Naive thymus-derived CD8-positive, alpha-beta T cell (primary cell): ENCODE measurements at places on chromosomes 12 and 14.

DNA sequence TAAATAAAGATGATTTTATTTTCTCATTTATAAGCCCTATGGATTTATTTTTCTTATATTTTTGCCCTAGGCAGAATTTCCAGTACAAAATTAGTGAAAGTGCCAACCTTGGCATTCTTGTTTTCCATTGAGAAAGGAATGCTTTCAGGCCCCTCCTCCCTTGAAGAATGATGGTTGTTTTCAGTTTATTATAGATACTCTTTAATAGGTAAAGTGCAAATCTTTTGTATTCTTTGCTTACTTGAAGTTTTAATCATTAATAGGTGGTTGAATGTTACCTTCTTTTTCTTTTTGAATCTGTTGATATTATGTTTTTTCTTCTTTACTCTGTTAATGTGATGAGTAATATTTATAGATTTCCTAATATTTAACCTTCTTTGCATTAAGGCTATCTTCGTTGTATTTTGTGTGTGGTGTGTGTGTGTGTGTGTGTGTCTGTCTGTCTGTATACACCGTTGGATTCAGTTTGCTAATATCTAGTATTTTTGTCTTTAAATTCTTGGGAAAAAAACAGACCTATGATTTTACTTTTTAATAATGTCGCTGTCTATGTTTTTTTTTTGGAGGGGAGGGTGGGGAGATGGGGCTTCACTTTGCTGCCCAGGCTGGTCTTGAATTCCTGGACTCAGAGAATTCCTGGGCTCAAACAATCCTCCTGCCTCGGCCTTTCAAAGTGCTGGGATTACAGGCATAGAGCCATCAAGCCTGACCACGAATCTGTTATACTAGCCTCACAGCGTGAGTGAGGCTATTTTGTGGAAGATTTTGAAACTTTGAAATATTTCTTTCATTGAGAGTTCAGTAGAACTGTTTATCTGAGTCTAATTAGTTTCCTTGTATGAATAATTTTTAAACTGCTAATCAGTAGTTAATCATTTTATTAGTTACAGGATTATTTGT, 13.5 kb downstream of the SRGAP1 start:
- no peaks in the 10 kb centered on the region for H3K4me1 ChIP-seq
- DNase-seq, result no peak
- peaks cover 3% of the 10 kb centered on the region for H3K27me3 ChIP-seq
- H3K36me3 ChIP-seq, result no peaks in the 10 kb centered on the region
- no peak overlapping the region for H3K27ac ChIP-seq

- no peak overlapping the region for H3K27ac ChIP-seq
- no peak for DNase-seq
- no peak overlapping the region for H3K4me3 ChIP-seq
Observed at GRCh38 chr12:110201995-110202394, 77.8 kb downstream of the IFT81 start.

DNA sequence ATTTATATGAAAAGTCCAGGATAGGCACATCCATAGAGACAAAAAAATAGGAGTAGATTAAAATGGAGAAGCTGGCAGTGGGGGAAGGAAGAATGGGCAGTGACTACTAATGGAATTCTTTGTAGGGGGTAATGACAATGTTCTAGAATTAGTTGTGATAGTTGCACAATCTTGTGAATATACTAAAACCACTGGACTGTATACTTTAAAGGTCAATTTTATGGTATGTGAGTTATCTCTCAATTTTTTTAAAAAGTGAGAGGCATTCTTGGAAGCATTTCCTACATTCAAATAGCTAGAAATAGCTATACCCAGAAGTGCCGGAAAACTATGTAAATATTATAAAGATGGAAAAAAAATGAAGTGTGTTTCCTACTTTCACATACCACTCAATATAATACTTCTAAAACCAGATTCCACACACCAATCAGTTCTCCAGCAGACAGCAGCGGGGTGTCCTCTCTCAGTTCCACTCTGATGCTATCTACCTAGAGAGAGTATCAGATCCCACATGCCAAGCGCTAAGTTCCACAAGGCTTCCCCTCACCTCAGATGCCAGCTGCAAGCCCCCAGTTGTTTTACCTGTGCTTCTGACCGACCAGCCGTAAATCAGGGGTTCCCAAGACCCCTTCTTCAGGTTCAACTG, 41.7 kb upstream of the NID2 start:
- no peaks in the 10 kb centered on the region for H3K4me1 ChIP-seq
- DNase-seq, result no peak
- H3K4me3 ChIP-seq, result no peak overlapping the region
- no peak overlapping the region for H3K27ac ChIP-seq
- no peaks in the 10 kb centered on the region for H3K36me3 ChIP-seq

- no peak overlapping the region for H3K27ac ChIP-seq
- no peak for DNase-seq
- peaks cover 25% of the 10 kb centered on the region for H3K27me3 ChIP-seq
- no peaks in the 10 kb centered on the region for H3K4me1 ChIP-seq
- H3K36me3 ChIP-seq, result no peaks in the 10 kb centered on the region
Observed at GRCh38 chr14:93691042-93691780, 97.1 kb downstream of the PRIMA1 start.

DNA sequence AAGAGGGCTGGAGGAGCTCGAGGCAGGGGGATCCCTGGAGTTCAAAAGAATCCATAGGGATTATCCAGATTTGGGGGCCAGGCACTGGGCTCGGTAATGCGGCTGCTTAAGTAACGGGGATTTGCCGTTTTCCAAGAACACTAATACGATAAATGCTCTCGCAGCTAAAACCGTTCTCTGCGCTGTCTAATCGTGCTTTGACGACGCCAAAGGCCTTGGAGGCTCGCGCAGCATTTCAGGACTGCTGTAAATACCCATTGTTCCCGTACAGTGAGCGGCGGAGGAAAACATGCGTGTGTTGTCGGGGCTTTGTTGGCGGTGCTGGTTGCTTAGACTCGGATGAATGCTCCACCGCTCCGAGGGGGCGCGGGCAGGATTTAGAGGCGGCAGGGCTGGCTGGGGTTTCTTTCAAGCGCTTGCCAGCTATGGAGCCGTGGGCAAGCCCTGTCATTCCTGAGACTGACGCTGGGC, 26.2 kb downstream of the DIO3 start:
- no peak overlapping the region for H3K27ac ChIP-seq
- no peak for DNase-seq
- no peaks in the 10 kb centered on the region for H3K27me3 ChIP-seq

DNA sequence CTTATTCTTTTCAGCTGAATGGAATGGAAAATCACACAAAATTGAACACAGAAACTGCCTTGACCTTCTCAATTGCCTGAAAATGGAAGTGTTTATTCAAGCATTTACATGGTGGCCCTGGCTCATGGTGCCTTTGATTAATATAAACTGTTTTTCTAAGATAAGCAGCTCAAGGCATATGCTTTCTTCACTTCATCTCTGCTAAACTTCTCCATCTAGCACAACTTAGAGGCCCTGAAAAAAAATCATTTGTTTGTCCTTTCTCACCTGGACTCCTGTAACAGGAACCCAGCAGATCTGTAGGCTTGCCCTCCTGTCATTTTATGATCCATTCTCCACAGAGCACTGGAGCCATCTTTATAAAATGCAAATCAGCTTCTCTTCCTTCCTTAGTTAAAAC, 117.5 kb upstream of the KRR1 start:
- no peak for DNase-seq
- no peaks in the 10 kb centered on the region for H3K36me3 ChIP-seq
- H3K4me3 ChIP-seq, result no peak overlapping the region
- no peak overlapping the region for H3K27ac ChIP-seq
- H3K4me1 ChIP-seq, result no peaks in the 10 kb centered on the region

- H3K4me1 ChIP-seq, result peaks cover 15% of the 10 kb centered on the region
- peaks cover 65% of the 10 kb centered on the region for H3K36me3 ChIP-seq
- H3K27ac ChIP-seq, result no peak overlapping the region
- no peaks in the 10 kb centered on the region for H3K27me3 ChIP-seq
- DNase-seq, result peak; percentile 79
- H3K4me3 ChIP-seq, result no peak overlapping the region
Observed at GRCh38 chr12:1939801-1940607, 21.6 kb upstream of the CACNA2D4 start.

- H3K36me3 ChIP-seq, result no peaks in the 10 kb centered on the region
- H3K4me1 ChIP-seq, result no peaks in the 10 kb centered on the region
Observed at GRCh38 chr14:53001787-53002378, 51.0 kb upstream of the FERMT2 start.

- no peak for DNase-seq
- no peaks in the 10 kb centered on the region for H3K4me1 ChIP-seq
- peak overlapping the region; percentile 64 for H3K27ac ChIP-seq
Observed at GRCh38 chr12:120960657-120961056, 17.7 kb upstream of the HNF1A start.

- no peaks in the 10 kb centered on the region for H3K4me1 ChIP-seq
- no peak overlapping the region for H3K4me3 ChIP-seq
- no peak for DNase-seq
- no peaks in the 10 kb centered on the region for H3K27me3 ChIP-seq
- H3K27ac ChIP-seq, result no peak overlapping the region
Observed at GRCh38 chr14:32818581-32818980, 120.1 kb upstream of the NPAS3 start.

- DNase-seq, result no peak
- peaks cover 17% of the 10 kb centered on the region for H3K4me1 ChIP-seq
- H3K4me3 ChIP-seq, result no peak overlapping the region
- no peaks in the 10 kb centered on the region for H3K36me3 ChIP-seq
Observed at GRCh38 chr12:26817183-26817591, 15.8 kb downstream of the ITPR2 start.
